ENCODE measurements at places on chromosomes 1 and 21.

DNA sequence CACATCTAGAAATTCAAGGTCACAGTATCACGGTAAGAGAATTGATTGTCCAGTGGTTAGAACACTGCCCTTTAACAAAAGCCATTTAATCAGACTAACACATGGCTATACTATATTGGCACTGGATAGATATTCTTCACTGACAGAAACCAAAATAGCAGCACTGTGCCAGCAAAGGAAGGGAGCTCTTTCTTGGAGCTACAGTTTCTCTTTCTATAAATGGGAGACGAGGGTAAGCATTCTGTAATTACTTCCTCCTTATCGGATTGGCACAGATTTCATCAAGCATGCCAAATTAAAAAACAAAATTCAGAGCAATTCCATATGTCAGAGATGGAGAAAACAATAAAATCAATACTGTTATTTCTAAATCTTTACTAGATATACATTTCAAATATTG is 115.7 kb upstream of the CACYBP start:
- no peak for DNase-seq

DNA sequence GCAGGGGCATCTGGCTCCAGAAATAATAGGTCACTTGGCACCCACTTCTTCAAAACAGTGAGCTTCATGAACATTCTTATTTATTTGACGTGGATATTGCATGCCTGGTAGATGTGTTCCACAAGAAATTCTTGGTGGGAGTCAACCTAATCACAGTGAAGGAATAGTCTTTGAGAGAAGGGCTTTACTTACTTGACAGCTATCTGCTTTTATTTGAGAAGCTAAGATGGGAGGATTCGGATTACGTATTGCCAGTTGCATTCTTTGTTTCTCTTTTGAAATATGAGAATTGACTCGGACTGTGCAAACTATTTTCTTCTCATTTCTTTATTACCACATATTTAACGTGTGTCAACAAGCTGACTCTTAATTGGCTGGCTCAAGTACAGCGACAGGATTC is 117.2 kb downstream of the FASLG start:
- DNase-seq, result no peak

- DNase-seq, result no peak
These were observed 95.5 kb downstream of the MIS18A start for GRCh38 chr21:32183396-32183795.

- peak; percentile 27 for DNase-seq
These were observed 520 bp downstream of the CLIC6 start for GRCh38 chr21:34669149-34669879.

DNA sequence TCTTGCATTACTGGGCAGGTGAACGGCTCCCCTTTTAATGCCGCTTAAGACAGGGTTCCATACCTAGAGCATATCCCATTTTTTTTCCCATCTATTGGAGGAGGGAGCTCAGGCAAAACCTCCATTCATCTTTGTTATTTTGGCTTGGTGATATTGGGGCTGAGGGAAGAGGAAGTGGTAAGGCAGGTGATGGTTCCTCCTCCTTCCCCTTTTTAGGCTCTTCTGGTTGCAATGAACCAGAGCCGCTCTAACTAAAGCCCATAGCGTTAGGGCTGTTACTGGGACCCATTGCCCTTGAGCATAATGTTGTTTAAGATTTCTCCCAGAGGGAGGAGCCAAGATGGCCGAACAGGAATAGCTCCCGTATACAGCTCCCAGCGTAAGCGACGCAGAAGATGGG is 21.1 kb downstream of the PYHIN1 start:
- DNase-seq, result no peak

GRCh38 chr1:221856228-221857093 is 114.6 kb upstream of the DUSP10 start:
- no peak for DNase-seq

GRCh38 chr21:36705679-36706481 is 7.0 kb downstream of the SIM2 start:
- DNase-seq, result no peak

DNA sequence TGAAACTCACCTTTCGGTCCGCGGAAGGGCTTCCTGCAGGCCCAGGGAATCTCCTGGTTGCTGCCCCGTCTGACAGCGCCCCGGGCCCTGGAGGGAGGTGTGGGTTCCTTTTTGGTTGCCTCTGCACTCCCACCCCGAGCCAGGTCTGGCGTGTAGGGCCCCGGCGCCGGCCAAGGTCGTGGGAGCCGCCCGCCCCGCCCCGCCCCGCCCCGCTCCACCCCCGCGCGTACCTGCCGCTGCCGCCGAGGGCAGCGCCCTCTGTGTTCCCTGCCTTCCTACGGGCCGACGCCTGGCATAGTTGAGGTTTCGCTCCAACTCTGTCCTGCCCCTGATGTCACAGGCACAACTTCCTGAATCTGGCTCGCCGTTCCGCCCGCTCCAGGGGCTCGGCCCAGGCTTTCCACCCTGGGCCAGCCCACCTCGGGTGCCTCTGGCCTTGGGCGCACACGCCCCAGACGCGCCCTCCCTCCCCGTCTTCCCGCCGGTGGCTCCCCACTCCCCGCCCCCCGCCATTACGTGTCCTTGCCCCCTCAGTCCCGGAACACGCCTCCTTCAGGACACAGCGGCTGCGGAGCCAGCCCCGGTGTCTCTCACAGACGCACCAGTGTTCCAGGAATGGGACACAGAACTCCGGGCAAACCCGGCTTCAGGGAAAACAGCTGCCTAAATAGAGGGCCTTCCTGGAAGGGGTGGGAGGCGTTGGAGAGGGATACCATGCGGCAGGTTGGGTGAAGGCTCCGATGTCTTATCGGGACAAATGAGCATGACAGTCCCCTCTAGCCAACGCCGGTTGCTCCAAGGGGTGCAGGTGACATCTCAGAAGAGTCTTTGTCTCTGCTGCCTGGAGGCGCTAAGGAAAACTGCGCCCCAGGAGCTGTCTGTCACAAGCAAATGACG is at the start of gene KIAA0040:
Gene KIAA0040 (minus strand): TSS at position 147 of the 897 bp plus-strand sequence. CDS start 31,763 bp downstream, outside the sequence.
- peak; percentile 27 for DNase-seq

DNA sequence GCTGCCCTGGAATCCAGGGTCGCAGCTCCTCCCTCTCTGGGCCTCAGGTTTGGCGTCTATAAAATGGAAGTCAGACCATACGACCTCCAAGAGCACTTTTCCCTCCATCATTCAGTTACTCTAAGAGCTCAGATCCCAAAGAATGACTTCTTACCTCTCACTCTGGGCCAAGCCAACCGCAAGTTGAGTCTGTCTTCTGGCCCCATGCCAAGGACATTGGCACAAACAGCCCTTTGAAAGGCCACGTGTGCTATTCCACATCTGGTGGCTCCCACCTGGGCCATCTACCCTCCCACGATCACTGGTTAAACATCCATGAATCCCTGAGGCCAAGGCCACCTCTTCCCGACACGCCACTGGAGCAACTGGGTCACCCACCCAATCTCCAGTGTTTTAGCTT is 12.4 kb downstream of the SLC2A7 start:
- no peak for DNase-seq

DNA sequence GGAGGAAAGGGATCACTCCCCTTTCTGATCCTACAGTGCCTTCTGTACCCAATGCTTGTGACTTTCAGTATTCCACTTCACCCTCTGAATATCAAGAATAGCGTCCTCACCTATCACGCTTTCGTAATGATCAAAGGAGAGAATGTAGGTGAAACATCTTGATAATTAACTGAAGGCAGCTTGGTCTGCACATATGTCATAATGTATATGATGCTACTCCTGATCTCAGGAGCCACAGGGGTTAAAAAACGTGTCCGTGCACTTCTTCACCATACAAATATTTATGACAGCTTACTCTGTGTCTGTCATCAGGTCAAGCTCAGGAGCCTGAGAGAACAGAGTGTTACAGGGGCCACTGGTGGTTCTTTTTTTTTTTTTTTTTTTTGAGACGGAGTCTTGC is 1.2 kb upstream of the PIK3C2B start:
- DNase-seq, result no peak

DNA sequence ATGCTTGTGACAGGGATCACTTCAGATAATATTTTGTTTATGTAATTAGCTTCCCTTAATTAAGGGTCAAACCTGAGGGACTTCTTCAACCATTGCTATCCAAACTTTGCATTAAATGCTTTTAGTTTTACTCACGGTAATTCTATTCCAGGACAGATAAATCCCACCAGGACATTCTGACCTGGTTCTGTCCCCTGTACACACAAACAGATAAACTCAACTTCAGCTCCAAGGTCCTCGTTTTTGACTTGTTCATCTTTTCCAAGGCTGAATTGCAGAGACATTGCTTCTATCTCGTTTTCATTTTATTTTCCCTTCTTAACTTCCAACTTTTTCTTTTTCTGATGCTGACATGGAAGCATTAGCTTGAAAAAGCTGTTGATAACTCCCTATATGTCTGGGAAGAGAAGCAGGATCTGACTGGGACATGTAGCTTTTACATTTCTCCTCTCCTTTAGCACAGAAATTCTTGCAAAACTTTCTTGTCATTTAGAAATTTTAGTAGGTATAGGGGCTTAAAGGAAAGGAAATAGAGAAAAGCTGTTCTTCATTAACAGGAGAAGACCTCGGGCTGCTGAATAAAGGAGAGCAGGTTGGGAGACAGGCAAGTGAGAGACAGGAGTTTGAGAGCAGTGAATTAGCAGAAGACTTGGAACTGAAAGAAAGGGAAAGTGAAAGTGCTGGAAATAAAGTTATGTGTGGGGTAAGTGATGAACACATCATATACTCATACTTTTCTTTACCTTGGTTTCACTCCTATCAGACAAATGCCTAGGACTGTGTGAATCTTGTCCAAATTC is 231.7 kb upstream of the B3GALT2 start:
- no peak for DNase-seq

DNA sequence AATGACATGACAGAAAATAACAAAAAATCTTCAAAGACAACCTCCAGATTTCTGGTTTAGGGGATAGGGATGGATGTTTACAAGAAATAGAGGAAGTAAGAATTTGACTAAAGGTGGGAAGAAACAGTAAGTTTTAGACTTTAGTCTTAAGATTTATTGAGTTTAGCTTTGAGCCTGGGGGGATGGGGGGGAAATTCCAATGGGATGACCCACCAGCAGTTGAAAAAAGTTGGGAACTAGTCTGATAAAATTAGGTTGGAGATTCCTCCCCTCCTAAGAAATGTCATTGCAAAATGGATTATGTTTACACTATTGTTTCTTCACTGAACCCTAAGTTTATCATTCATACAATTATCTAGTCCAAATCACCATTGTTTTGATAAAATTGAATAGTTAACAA is 28.4 kb downstream of the WDR26 start:
- DNase-seq, result no peak

DNA sequence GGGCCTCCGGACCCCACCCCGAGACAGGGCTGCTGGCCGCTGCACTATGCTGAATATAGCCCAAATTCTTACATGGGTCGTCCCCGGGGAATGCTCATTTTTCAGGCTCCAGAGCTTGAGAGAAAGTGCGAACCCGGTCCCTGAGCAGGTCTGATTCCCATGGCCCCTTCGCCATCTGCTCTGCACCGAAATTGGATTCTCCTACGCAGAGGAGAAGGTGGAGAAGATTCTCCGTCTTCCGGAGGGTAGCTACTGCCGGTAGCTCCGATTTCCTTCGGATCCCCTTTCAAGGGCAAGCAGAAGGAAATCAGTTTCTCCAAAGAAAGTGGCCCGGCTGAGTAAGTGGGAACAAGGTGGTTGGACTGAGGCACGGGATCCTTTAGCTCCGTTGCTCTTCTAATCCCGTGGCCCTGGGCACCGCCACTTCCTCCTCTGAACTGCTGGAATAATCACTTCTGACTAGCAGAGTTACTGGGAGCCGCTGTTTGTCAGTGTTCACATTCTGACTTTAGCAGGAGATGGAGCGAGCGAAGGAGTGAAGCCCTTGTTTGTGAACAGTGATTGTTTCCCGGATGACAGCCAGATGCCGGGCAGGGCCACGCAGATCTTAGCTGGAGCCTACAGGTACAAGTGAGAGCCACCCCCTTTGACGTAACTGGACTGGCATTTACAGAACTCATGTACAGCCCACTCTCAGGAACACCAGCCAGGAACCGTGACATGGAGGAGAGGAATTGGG is 1.1 kb upstream of the ZNF496 start:
- no peak for DNase-seq

- no peak for DNase-seq
These were observed 2.8 kb downstream of the PTPRU start for GRCh38 chr1:29239142-29239541.

- no peak for DNase-seq
These were observed 37.7 kb downstream of the SYCP1 start for GRCh38 chr1:114892194-114892918.

DNA sequence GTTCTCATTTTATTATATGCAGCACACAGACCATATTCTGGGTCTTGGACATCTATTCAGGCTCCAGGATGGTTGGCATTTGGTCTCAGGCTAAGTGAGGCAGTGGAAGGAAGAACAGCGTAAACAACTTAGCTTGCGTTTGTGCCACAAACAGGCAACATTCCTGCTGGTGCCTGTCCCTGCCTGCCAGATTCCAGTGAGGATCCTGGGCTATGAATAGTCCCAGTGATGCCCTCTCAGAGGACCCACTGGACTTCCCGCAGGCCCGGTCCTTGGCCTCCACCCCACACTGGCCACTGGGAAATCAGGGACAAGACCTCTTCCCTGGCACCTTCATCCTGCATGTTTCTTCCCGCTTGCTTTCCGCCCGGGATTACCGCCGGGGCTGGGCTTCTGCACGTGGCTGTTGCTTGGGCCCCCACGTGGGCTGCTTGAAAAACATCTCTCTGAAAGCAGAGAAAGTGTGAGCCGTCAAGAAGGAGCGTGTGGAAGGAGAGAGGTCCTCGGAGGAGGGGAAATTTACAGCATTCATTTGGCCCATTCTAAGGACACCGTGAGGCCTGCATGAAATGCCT is 145.1 kb upstream of the WNT4 start:
- no peak for DNase-seq

DNA sequence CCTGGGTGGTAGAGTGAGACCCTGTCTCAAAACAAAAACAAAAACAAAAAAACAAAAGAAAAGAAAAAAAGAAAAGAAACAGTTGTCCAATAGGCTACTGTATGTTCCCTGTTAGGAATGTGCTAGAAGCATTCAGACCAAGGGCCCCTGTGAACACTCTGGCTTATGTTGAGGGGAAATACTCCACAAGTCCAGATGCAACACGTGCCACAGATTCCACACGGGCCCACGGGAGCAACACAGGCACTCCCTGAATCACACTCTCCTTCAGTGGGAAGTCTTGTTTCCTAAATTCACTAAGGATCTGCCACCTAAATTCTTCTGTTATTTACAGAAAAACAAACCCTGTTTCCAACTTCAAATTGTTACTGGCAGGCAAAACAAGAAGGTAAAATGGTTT is 291.1 kb downstream of the PCP4 start:
- DNase-seq, result no peak

DNA sequence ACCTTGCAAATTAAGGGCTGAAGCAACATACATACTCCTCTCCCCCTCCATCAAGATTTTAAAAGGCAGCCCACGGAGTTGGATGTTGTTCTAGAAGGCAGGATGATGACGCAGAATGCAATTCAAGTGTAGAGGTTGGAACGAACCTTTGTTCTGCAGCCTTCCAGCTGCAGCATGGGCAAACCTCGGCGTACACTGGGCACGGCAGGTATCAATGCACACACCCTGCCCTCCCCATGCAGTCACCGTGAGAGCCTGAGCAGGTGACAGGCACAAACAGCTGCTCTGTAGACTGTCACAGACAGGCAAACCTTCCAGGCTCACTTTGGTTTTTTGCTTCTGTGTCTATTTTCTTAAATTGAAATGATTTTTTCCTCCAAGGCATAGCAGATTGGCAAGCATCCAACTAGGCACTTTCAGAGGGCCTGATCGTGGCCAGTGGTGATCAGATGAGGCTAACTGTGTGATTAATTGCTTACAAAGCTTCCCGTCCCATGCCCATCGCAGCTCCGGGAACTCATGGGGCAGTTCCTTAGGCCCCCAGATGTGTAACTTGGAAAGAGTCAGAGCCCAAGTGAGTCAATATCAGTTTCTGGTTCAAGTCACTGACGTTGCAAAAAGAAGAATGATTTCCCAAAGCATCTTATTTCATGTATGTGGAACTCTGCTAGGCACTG is 82.3 kb downstream of the ITPKB start:
- DNase-seq, result no peak
